8988T (cell line): ENCODE measurements at places on chromosomes 2 and 18.

DNA sequence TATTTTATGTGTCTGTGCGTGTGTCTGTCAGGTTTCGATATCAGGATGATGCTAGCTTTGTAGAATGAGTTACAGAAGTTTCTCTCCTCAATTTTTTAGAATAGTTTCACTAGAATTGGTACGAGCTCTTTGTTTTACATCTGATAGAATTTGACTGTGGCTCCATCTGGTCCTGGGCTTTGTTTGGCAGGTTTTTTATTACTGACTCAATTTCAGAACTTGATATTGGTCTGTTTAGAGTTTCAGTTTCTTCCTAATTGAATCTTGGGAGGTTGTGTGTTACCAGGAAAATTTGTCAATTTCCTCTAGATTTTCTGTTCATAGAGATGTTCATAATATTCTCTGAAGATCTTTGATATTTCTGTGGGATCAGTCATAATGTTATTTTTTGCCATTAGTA is 289.4 kb upstream of the COL3A1 start:
- no peak for DNase-seq

DNA sequence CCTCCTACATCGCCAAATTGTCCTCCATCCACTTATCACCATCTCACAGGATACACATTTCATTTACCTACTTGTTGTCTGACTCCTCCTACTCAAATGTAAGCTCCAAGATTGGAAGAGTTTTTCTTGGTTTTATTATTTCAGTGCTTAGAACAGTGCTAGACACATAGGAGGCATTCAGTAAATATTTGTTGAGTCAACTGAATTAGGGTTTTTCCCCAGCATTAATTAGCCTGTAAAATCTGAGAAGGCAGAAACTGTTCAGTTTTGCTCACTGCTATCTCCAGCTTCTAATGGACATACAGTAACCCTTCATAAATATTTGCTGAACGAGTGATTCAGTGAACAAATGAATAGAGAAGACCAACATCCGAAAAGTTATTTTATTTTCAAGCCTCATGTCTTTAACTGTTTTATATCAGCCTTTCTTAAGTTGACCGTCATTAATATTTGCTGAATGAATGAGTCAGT is 800 bp downstream of the TTC21B start:
- DNase-seq, result no peak

DNA sequence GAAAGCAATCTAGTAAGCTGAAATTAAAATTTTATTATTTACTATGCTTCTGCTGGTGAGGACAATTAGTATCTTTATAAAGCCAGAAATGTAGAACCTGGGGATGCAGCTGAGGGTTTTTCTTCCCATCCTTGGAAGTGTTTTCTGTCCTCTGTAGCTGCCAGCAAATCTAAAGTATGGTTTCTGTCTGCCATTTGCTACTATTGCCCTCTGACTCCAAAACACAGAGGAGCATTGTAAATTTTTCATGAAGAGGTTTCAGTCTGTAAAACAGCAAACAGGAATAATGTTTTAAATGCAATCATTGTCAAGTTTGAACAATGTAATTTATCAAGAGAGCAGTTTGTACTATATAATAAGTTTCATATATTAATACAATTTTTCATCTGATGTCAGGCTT is 258.8 kb downstream of the ZNF407 start:
- DNase-seq, result no peak

DNA sequence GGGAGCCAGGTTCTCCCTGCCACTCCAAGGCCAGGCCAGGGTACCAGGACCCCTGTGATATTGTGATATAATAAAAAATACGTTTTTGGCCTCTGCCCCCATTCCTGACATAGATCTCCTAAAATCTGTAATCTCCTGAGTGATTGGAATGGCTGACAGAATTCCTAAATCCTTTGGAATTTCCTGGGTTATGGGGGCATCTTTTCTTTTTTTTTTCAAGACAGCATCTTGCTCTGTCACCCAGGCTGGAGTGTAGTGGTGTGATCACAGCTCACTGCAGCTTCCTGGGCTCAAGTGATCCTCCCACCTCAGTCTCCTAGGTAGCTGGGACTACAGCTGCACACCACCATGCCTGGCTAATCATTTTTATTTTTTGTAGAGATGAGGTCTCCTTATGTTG is 26.2 kb upstream of the TUBB6 start:
- no peak for DNase-seq

- no peak for DNase-seq
These were observed 8.1 kb upstream of the MLPH start for GRCh38 chr2:237478979-237479378.

DNA sequence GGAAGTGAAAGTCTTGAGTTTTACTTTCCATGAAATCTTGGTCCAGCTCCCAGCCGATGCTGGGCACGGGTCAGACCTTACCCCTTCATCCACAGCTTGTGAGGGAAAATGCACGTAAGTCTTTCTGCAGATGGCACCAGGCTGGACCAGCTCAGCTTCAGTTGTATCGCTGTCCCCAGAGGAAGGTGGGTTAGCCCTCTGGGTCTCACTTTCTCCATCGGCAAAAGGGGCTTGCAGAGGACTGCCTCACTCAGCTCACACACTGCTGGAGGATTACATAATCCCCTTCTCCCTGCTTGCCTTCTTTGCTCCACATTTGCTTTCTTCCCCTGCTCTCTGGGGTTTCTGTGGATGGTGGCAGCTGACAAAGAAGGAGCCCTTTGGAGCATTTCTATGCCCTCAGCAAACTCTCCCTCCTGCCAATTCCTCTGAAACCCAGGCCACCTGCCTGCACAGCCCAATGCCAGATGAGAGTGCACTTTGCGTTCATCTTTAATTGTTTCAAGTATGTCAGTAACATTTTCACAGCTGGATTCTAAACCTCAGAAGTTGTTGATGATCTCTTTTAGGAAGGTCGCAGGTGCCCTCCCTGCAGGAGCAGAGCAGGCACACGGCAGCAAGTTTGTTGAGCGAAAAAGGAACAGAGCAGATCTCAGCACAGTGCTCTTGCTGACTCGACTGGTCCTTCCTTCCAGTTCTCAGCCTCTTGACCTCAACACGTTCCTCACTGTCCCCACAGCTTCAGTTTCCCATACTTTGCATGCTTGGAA is 155.6 kb upstream of the GLI2 start:
- DNase-seq, result no peak

DNA sequence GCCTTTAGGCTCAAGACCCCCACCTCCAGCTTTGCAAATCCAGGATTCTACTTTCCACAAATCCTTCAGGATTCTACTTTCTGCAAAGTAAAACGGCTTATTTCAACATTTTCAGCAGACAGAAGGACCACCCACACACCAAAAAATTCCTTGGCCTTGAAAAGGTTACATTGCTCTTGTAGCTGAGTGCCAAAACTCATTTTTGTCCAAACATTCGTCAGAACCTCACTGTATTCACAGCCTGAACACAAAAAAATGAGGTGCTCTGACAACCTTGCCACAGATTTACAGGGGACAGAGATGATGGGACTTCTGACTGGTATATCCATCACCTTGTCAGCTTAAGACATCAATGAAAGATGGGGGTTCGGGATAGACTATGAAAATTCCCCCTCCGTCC is 63.0 kb upstream of the COX7A2L start:
- DNase-seq, result no peak

- no peak for DNase-seq
These were observed 105.0 kb downstream of the MC4R start for GRCh38 chr18:60267391-60268058.

DNA sequence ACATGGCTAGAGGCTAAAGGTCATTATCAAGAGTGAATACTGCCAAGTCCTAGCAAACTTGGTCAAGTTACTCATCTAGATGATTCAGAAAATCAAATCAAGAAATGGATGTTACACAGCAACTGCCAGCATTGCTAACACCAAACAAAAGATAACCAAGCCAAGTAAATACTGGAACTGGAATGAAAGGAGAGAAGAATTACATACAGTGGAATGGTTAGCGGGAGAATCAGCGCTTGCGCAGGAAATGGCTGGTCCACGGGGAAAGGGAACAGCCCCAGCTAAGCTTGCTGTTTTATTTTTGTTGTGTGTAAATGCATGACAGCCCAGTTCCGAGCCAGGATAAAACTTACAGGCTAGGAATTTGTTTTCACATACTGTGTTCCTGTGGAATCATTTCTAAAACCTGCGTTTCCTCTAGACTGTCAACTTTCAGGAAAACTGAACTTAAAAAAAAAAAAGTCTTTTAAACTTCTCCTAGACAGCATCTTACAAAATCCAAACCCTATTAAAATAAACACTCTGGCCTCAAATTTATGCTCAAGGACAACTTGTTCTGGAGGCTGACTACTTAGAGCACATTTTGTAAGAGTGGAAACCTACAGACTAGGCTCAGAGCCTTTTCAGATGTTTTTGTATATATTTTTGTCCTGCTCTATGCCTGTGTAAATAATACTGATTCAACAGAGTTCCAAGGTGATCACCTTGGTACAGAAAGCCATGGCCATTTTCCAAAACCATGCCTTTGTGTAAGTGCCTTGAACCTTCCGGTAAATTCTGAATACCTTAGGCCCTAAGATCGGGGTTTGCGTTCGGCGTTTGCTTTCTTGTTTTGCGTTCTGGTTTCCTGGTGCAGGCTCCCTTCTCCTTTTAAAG is 30.7 kb upstream of the TXNDC2 start:
- no peak for DNase-seq

GRCh38 chr2:117232305-117232704 is 582.2 kb upstream of the DDX18 start:
- DNase-seq, result no peak

- DNase-seq, result no peak
These were observed 242.1 kb upstream of the RND3 start for GRCh38 chr2:150729495-150729955.

DNA sequence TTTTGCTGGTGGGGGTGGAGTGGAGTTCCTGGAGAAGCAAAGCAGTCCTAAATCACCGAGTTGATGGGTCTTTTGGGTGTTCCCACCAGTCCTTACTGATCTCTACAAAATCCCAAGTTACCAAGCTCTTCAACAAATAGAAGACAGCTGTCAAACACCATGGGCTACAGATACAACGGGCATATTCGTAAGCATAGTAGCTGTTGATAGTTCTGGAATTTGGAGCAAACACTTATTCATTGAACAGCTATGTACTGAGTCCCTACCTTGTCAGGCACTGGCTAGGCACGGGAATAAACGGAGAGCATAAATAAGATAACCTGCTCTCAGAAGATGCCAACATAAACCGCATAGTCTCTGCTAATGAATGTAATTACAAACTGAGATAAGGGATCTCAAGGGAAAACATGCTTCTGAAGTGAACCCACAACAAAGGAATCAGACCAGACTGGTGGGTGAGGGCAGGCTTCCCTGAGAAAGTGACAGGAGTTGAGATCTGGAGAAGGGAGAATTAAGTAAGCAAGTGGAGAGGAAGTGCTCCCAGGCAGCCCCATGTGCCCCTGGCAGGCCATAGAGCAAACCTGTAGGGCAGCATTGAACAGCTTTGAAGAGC is 947 bp upstream of the ANKRD44 start:
- DNase-seq, result no peak

DNA sequence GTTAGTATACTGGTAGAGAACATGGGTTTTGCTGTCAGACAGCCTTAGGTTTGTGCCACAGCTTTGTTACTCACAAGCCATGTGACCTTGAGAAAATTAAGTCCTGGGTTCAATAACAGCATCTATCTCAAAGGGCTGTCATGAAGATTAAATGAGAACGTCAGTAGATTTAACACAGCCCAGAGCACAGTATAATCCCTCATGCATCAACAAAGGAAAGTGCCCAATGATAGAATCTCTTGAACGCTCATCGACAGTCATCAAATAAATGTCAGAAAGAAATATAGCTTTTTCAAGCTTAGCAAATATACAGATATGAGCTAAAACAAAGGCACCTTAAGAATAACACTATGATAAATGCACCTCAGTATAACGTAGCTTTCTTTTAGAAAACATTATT is 22.3 kb downstream of the CUL3 start:
- DNase-seq, result no peak

DNA sequence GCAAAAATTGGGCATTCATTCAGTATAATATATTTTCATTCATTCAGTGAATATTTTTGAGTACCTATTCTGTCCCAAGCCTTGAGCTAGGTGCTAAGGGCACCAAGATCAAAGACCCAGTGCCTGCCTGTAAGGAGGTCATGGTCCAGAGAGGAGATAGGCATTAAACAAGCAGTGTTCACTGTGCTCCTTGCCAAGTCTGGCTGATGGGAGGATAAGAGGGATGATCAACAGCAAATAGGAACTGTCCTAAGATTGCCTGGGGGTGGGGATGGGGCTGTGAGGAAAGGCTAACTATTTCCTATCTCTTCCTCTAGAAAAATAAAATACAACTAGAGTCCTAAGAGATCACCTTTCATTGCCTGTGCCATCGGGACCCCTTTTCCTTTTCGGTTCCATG is 60.4 kb downstream of the SETBP1 start:
- no peak for DNase-seq

GRCh38 chr2:52258038-52258437 is 1226.1 kb upstream of the NRXN1 start:
- no peak for DNase-seq

- no peak for DNase-seq
These were observed 10.5 kb downstream of the CCDC93 start for GRCh38 chr2:118003396-118003824.

GRCh38 chr2:85264471-85264870 is 63.3 kb downstream of the TGOLN2 start:
- no peak for DNase-seq

DNA sequence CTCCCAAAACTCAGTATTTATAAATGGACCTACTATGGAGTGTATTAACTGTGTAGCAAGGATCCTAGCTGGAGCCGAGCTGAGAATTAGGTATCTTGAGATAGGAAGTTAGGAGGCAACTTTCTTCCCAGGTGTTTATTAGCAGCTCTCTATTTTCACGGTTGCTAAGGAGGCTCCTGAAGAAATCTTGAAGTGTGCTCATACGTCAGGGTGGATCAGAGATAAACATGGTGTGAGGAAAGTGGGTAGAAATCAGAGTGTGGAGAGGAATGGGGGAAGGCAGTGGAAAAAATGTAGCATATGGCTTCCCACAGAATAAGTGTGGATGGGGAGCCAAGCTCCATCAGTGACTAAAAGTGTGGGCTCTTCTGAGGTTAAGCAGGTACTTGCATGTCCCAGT is 104.3 kb downstream of the ABCA12 start:
- DNase-seq, result no peak

- DNase-seq, result no peak
These were observed 52.3 kb upstream of the ZFP36L2 start for GRCh38 chr2:43278564-43279220.

DNA sequence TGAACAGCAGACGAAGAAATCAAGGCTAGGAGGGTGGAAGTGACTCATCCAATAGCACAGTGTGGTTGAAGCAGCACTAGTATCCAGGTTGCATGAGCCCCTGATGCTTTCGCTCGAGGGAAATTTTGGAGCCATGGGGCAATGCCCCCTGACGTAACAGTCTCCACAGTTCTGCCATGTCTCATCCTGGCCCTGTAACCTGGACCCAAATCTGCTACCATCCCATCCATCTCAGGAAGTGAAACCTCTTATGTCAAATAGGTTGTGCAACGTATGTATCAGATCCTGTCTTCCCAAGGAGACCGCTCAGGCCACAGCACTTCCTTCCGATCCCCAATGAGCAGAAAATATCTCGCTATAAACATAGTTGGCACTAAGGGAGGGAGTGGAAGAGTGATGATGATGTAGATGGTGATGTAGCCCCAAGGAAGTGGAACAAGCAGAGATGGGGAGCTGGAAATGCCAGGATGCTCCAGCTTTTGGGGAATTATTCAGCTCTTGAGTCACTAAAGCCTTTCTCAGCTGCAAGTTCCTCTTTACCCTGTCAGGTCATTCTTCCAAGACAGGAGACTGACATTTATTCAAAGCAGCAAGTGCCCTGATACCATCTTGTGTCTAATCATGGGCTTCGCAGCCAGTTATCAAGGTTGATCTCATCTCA is 3.0 kb upstream of the IL1B start:
- no peak for DNase-seq

GRCh38 chr2:85433511-85434089 is 15.1 kb downstream of the SH2D6 start:
- no peak for DNase-seq

GRCh38 chr2:186274936-186275575 is 211.0 kb upstream of the ZC3H15 start:
- DNase-seq, result no peak
